NCI-H1436 (cell line): ENCODE measurements at places on chromosomes 2 and 18.

GRCh38 chr2:18925296-18925695, 335.9 kb upstream of the NT5C1B start:
- no peak for DNase-seq

GRCh38 chr2:167653131-167653530, 594.3 kb downstream of the STK39 start:
- DNase-seq, result no peak

- DNase-seq, result no peak
These were observed 79.4 kb downstream of the MYCN start for GRCh38 chr2:16019617-16020351.

DNA sequence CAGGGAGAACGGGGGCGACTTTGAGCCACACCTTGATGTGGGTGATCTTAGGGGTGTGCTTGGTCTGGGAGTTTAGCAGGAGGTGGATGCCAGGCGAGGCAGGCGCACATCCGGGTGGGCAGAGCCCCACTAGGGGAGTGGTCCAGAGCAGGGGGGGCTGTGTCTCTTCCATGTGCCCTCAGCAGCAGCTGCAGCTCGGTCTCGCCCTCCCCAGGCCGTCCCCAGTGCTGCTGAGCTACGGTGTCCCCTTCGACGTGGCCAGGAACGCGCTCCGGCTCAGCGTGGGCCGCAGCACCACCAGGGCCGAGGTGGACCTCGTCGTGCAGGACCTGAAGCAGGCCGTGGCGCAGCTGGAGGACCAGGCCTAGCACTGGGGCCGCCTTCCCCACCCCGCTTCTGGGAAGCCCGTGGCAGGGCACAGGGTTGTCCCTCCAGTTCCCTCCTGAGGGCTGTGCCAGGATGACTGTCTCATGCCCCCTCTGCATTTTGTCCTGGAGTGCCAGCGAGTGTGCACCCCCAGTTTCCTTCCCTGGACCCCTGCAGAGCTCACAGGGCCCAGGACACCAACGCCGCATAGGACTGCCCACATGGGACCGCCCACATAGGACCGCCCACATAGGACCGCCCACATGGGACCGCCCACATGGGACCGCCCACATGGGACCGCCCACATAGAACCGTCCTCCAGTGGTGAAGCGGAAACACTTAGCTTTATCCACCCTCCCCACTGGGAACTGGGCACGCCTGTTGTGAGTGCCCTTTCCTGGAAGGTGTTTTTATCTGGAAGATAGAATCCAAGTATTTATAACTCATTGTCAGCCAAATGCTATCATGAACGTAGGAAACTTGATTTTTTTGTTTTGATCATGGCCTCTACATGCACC, 1.9 kb upstream of the ESPNL start:
- peak; percentile 28 for DNase-seq

GRCh38 chr18:649341-649740, 8.1 kb upstream of the TYMS start:
- DNase-seq, result no peak

- no peak for DNase-seq
These were observed 69.3 kb downstream of the NOL10 start for GRCh38 chr2:10620481-10620880.

DNA sequence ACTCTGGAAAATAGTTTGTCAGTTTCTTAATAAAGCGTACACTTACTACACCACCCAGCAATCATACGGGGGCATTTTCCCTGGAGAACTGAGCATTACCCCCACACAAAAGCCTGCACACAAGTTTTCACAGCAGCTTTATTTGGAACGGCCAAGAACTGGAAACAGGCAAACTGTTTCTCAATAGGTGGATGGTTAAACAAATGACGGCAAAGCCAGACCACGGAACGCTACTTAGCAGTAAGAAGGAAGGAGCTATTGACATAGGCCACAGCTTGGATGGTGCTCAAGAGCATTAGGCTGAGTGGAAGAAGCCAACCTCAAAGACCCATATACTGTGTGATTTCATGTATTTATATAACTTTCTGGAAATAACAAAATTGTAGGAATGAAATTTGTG, 9.0 kb downstream of the MALL start:
- DNase-seq, result no peak

GRCh38 chr2:110166266-110166665, 38.5 kb downstream of the NPHP1 start:
- no peak for DNase-seq

DNA sequence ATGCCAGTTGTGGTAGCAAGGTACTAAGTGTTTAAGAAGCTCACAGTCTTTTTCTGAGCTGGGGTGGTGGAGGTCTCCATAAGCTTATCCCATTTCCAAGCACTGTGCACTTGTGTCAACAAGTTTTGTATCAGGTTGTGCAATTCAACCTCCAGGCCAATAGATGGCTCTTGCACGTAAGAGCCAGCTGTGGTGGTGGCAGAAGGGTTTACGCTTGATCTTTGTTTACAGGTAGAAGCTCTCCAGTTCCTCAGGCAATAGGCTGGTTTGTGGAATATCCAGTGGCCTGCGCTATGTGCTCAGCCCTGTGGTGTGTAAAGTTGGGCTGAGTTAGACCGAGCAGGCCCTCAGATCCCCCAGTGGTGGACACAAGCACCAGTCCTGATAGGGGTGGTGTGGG, 89.7 kb upstream of the CNTNAP5 start:
- DNase-seq, result no peak

DNA sequence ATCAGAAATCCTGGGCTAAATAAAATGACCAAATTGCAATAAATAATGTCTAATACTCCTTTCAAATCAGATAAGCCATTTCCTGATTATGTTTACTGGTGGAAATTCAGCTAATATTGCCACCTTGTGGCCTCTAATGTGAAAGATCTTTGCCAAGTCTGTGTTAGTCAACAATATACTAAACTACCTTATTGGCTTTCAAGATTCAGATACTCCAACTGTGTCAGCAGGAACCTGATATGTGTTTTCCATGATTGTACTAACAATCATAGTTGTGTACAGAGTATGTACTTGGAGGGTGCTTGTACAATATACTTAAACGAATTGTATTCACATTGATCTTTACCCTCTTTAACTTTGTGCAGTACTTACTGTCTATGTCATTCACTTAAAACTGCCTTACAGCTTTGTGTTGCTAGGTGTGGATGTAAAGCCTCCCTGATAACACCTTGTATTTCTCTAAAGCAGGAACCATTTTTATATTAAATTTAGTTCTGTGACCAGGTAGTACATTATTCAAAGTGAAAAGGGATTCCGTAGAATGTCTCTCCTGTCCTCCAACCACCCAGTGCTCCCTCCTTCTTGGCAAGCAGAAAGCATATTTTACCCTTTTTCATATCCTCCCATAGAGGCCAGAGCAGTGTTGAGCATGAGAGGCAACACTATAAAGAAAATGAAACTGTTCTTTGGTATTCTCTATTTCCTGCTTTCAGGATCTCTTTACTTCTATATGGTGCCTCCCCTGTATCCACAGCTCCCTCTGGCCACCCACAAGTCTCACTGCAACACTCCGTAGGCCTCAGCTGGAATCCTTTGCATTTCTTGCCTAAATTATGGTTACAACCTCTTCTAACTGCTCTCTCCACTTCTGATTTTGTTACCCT, 75.2 kb upstream of the C2orf15 start:
- DNase-seq, result peak; percentile 57

GRCh38 chr2:166417669-166418068, 41.9 kb upstream of the SCN9A start:
- peak; percentile 2 for DNase-seq

DNA sequence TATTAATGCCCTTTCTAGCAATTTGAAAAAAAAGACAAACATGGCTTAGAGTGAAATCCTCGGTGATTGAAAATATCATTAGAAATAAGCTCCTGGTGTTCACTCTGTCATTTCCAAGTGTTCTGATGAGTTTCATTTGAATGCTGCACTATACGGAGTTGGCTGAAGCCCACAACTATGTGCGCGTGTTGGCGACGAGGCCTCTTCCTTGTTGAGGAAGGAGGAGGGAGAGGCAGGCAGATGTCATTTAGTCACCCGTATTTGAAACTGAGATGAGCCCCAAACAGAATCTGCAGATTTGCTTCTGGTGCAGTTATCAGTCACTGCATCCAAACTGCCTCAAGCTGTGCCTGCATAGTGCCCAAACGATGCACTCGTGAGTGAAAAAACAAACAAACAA, 23.5 kb upstream of the SKOR2 start:
- no peak for DNase-seq

DNA sequence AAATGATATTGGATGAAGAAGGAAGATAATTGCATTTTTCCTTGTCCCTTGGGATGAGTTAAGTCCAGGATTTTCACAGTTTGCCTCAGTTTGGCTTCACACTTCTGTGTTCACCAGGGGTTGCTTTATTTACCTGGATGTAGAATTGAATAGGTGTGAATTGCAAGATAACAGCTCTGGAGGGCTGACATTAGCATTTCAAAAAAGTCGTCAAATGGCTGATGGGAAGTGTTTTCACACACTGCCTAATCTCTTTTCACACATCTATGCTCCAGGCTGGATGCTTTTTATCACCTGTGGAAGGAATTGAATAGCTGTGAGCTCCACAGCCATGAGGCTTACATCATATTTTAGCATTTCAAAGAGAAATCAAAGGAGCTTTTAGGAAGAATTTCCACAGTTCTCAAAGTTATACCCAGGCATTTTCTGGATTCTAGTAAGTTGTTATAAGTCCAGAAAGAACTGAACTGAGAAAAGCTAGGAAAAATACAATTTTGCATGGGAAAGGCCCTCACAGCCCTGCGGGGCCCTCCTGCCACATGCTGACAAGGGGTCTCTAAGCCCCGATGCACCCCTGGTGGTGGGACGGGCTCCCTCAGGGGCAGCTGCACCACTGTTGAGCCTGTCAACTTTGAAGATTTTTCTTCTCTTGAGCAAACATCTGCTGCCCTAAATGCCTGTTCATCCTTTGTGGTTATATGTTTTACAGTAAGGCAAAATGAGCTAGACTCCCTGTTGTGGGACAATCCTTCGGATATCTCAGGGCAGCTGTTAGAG, 43.9 kb downstream of the TEX51 start:
- DNase-seq, result no peak

- no peak for DNase-seq
These were observed 182.6 kb downstream of the DCDC2C start for GRCh38 chr2:3885629-3886628.

- no peak for DNase-seq
These were observed 11.4 kb upstream of the ALPI start for GRCh38 chr2:232444409-232445148.

DNA sequence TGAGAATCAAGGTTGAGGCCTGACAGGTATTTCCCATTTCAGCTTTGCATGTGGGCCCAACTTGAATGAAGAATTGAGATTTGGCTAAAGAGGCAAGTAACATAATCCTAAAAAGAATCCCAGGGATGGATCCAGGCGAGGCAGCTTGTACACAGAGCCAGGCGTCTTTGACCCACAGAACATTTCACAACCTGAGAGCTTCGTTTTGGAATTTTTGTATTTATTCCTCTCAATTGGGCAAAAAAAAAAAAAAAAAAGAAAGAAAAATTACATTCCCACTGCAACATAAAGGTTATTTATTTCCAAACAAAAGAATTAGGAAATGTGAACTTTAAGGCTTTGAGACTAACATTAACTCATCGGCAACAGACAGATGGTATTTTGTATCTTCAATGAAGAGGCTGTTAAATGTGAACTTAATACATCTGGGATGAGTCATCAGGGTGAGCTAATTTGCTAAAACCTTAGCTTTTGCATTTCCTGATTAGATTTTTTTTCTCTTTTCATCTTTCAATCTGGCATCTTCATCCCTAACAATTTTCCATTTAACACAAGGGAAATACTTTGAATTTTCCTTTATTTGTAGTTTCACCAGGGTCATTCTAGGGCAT, 478.5 kb upstream of the TNP1 start:
- DNase-seq, result no peak

DNA sequence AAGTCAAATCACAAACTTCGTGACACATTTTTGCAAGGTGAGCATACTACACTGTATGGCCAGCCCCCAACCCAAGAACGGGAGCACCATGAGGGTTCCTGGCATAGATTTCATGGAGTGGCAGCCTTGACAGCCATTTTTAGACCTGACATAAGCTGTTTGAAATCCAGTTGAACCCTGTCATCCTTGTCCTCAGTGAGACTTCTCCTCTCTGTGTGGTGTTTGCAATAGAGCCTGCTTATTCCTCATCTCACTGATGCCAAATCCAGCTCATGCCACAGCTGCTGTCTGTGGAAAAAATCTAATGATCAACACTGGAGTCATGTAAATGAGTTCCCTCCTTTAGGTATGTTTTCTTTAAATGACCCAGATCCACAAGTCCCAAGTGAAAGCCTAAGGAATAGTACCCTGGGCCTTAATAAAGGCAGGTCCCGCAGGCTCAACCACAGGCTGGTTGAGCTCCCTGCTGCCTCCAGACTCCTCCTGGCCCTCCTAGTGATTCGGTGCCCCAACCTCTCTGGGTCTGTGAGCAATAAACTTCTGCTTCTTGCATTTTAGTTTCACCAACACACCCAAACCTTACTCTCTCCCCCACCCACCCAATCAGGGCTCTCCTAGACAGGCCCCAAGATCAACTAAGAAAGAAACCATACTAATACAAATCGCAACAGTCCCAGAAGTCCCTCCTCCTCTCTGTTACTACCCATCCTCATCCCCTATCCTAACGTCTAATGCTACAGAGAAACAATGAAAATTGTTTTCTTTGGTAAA, 8.4 kb upstream of the CREG2 start:
- no peak for DNase-seq

GRCh38 chr2:128628206-128628605, 309.5 kb upstream of the HS6ST1 start:
- no peak for DNase-seq

GRCh38 chr2:573805-574392, 103.3 kb downstream of the TMEM18 start:
- no peak for DNase-seq

DNA sequence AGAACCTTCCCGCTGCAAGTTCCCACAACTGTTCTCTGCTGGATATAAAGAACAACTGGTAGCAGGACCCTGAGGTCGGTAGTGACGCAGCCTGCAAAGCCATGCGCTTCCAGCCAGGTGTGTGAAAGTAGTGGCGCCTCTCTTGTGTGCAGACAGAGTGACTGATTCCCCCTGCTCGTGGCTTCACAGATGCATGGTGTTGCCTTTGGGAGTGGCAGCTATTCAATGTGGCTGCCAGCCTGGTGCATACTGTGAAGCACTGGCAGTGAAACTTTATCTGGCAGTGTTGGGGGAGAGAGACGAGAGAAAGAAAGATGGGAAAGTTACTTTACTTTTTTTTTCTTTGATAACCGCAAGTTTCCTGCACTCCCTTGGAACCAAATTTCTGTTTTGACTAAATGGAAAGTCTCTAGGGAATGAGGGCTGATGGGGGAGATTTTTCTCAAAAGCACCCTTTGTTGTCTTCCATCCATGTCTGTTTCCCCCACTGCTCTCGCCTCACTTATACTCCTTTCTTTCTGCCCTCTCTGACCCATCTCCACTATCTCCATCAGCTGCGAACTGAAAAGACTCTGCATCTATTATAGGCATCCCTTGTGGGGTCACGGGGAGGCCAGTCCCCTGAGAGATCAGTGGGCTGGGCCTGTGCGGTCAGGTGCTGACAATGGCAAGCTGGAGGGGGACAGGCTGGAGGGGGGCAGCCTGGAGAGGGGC, 90.0 kb upstream of the TNP1 start:
- no peak for DNase-seq

DNA sequence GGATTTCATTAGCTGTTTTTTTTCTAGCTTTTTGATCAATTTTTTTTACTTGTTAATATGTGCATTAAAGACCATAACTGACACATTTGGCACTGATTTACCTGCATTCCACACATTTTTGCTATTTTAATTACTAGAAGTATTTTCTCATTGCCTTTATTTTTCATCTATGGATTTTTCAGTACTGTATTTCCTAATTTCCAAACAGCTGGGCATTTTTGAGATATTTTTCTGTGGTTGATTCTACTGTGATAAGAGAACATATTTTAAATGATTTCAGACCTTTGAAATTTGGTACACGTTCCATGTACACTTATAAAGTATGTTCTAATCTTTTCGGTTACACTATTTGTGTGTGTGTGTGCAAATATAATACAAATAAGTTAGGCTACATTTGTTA, 135.3 kb downstream of the PARD3B start:
- no peak for DNase-seq
